Fibroblast of pulmonary artery (primary cell): ENCODE measurements at places on chromosomes 4 and X.

- no peak for DNase-seq
Observed at GRCh38 chr4:62455871-62456270, 1255.7 kb downstream of the ADGRL3 start.

DNA sequence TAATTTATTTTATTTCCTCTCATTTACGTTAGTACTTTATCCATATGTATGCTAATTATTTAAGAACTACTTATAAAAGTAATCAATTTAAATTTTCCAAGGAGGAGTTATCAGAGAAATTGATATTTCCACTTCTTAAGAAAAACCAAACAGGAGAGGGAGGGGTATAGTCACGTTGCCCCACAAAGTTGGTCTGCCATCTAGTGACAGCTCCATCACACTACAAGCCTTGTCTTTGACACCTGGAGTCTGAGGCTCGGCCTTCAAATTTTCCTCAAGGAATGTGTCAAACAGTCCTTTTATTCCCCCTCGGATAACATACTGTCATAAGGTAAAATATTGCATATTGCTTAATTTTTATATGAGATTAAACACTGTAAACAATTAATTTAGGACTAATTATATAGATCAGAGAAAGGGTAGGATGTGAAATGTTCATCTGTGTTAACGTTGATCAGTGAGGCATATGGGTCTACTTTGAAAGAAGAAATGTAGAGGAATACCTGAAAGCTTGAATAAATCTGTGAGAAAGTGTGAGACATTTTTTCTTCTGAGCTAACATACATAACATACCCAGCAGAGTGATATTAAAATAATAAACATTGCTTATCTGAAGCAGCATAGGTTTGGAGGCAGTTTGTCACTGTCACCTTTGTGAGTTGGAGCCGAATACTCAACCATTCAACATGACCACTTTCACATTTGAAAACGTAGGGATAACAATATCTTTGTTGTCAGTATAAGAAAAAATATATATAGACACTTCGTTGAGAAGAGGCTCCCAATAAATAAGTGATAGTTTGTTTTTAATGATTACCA is 114.4 kb downstream of the GLRA3 start:
- DNase-seq = peak; percentile 71

DNA sequence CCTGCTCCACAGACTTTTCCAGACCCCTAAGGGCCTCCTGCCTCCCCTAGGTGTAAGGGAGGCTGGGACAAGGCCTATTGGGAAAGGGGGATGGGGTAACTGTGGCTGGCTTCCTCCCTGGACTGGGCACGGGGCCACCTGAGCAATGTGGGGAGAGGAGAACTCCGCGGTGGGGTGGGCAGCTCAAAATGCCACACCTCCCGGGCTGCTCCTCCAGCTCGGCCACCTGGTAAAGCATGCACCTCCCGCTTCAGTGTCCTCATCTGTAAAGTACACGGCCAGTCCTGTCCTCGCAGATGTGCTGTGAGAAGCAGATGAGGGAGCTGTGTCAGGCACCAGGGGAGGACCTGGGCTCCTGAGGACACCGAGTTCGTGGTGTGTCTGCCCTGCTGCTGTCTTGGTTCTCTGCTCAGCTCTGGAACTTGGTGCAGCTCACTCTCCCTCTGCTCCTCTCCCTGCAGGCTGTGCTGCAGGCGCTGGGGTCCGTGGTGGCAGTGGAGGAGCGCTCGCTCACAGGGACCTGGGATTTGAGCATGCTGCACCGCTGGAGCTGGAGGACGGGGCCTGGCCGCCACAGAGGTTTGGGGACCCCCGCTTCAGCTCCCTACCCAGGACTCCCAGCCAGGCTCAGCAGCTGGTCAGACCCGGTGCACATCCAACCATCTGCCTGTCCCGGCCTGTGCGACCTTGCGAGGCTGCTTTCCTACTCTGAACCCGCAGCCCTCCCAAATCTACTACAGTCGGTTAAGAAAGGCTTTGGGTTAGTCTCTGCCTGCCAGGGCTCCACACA is 20.8 kb upstream of the MRFAP1 start:
- no peak for DNase-seq

DNA sequence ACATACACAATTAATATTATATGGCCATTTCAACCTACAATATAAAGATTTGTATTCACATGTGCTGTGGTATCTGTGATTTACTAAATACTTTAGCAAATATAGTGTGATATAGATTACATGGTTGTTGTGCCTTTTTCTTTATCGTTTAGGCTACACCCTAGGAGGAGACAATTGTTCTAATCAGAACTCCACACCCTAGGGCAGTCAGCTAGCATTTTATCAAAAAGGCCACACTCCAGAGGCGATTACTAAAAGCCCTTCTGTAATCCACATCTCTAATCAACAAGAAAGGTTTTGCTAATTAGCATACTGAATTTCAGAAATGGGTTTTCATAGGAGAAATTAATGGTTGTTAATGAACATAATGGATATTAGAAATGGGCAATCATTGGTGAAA is 319.5 kb upstream of the NOCT start:
- DNase-seq = no peak

DNA sequence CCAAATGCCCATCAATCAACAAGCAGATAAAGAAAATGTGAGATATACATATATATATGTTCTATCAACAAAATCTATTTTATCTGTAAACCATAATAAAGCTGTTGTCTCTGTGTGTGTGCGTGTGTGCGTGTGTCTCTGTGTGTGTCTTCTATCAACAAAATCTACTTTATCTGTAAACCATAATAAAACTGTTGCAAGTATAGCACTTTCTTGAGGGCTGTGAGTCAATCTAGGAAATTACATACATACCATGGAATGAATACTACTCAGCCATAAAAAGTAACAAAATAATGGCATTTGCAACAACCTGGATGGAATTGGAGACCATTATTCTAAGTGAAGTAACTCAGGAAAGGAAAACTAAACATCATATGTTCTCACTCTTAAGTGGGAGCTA is 12.5 kb upstream of the PLK4 start:
- no peak for DNase-seq

GRCh38 chrX:49079489-49080428 is at the start of gene WDR45:
Gene WDR45 (minus strand): TSS chrX:49079887. CDS start chrX:49078095, 1,792 bp downstream.
- DNase-seq = peak; percentile 68

GRCh38 chr4:132065940-132066495 is 1083.1 kb upstream of the PCDH10 start:
- DNase-seq = peak; percentile 3

DNA sequence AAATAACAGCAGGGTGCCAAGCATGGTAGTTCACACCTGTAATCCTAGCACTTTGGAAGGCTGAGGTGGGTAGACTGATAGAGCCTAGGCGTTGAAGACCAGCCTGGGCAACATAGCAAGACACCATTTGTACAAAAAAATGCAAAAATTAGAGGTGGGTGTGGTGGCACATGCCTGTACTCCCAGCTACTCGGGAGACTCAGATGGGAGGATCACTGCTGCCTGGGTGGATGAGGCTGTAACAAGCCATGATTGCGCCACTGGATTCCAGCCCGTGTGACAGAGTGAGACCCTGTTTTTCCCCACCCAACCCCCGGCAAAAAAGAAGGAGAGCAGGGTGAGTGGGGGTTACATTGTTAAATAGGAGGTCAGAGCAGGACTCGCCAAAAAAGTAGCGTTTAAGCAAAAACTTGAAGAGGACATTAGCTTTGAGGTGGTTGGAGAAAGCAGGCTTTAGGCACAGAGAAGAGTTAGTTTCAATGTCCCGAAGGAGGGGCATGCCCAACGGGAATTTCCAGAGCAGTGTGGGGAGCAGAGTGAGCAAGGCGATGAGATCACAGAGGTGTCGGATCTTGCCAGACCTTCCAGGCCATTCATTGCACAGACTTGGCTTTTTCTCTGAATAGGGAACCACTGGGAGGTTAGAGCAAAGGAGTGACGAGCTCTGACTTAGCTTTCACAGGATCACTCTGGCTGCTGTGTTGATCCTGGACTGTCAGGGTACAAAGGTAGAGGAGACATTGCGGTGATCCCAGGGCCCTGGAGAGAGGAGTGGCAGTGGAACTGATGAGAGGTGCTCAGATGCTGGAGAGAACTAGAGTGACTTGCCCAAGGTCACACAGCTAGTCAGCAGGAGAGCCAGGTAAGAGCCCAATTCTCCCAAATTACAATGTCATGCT is 70.6 kb downstream of the TRAPPC11 start:
- peak; percentile 12 for DNase-seq

- peak; percentile 52 for DNase-seq
Observed at GRCh38 chr4:67886281-67886680, 2.5 kb upstream of the TMPRSS11D start.

- peak; percentile 89 for DNase-seq
Observed at GRCh38 chr4:113756005-113756410, 5.5 kb downstream of the CAMK2D start.

DNA sequence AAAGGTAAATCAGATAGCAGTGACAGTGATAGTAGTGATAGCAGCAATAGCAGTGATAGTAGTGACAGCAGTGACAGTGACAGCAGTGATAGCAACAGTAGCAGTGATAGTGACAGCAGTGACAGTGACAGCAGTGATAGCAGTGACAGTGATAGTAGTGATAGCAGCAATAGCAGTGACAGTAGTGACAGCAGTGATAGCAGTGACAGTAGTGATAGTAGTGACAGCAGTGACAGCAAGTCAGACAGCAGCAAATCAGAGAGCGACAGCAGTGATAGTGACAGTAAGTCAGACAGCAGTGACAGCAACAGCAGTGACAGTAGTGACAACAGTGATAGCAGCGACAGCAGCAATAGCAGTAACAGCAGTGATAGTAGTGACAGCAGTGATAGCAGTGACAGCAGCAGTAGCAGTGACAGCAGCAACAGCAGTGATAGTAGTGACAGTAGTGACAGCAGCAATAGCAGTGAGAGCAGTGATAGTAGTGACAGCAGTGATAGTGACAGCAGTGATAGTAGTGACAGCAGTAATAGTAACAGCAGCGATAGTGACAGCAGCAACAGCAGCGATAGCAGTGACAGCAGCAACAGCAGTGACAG is 6.1 kb downstream of the DSPP start:
- DNase-seq = no peak

DNA sequence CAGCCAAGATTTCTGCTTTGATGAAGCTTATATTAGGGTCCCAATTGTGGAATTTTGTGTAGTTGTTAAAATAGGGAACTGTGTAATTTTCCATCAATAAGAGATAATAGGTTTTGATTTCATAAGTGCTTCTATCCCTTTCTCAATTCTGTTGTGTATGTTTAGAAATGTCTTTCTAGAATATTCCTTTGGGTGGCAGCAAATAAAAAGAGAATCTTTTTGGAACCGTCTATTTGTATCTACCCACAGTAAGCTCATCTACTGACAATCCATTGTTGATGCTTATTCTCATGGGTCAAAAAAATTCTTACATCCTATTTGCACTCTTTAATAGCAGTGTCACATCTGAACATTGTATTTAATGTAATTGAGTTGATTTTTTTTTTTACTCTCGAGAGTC is 61.7 kb downstream of the TMA16 start:
- DNase-seq = no peak

- DNase-seq = no peak
Observed at GRCh38 chr4:188680004-188680666, 540.9 kb downstream of the TRIML1 start.

- DNase-seq = no peak
Observed at GRCh38 chr4:57331959-57332358, 221.8 kb upstream of the IGFBP7 start.
